ENCODE measurements at places on chromosomes 7 and 10.

DNA sequence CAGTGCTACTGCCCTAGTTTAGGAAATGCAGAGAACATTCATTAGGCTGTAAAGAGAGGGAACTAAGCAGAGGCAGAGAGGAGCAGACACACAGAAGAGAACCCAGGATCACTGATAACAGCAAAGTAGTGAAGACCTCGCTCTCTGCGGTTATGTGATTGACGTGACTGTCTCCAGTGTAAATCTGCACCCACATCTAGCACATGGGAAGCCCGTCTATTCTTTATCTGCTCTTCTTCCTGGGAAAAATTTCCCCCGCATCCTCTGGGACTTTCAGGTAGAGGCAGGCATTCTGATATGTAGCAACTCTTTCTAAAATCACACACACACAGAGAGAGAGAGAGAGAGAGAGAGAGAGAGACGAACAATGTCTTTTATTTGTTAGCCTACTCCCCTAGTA, 699.6 kb downstream of the GRID1 start:
- DNase-seq = no peak

GRCh38 chr7:29494350-29494749, 69.3 kb upstream of the PRR15 start:
- DNase-seq = no peak

DNA sequence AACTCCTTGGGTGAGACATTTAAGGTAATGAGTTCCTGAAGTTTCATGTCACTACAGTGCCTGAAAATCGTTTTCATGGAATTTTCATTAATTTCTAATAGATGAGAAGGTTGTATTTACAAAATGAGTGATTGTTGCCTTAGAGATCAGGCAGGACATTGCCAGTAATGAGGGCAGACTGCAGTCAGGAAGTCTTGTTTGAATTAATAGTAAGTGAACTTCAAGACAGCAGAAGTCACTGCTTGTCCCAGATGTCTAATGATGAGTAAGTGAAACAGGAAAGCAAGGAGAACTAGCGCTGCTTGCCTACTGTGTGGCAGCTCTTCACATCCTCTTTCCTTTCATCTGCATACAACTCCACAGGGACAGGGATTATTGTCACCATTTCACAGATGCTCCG, 237.4 kb downstream of the BAMBI start:
- no peak for DNase-seq

- DNase-seq = no peak
These were observed 43.3 kb downstream of the POLR1F start for GRCh38 chr7:19665399-19666008.

- no peak for DNase-seq
These were observed 18.6 kb downstream of the PDE6C start for GRCh38 chr10:93630625-93631557.

DNA sequence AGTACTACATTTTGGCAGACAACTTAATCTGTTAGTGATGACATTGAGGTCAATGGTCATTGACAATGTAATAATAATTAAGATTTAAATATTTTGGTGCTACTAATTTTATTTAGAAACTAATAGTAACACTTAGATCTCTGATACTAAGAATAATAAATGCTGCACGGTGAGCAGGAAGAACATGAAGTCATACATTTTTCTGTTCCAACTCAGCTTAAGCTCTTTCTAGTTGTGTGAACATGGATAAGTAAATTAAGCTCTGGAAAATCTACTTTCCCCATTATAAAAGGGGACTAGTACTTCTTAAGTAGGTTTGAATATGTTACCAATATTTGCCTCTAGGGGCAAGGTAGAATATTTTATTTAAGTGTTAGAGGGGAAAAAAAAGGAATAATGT, 65.9 kb upstream of the MEOX2 start:
- DNase-seq = no peak

DNA sequence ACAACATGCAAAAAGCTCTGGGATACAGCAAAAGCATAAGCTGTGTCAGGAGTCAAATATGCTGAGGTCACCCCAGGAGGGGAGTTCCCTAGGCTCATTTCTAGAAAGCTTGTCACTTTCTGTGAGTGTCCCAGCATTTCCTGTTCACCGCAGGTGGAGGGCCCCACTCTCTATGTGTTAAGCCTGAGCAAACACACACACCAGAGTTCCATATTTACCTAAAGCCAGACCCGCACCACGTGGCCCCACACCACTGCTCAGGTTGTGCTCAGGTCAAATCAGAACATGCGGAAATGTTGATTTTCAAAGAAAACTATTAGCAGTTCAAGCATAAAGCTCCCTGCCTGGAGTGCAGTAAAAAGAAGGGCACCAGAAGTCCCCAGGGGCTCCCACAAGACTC, 259.6 kb upstream of the PPP2R2D start:
- no peak for DNase-seq

- DNase-seq = no peak
These were observed 52.8 kb downstream of the EGFR start for GRCh38 chr7:55071411-55072175.

GRCh38 chr10:62727934-62728333, 76.6 kb upstream of the ADO start:
- no peak for DNase-seq

- DNase-seq = no peak
These were observed 144.3 kb upstream of the INHBA start for GRCh38 chr7:41847151-41847550.

GRCh38 chr10:50550291-50550839, 73.4 kb downstream of the SGMS1 start:
- no peak for DNase-seq

DNA sequence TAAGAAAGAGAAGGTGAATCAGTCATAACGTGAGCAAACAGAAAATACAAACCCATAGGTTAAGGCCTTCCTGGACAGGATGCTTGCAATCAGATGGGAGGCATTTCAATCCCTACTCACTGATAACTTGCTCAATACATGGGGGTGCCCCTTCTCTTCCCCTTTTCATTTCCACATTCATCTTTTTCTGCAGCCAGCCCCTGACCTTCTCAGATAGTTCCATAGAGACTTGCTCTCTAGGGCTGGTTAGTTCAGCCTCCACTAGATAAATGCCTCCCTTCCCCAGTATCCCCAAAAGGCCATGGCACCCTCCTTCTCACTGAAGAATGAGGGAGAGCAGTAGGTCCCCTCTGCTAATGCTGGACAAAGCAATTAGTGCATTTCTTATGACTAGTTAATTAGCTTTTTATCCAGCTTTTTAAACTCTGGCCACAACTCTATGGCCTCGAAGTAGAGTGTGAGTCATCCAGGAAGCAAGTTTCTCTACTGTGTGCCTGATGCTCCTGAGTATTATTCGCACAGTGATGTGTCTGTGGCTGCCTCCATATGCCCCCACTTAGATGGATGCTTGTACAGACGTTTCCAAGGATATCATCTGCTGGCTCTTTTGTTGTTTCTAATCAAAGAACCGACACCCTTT, 12.7 kb downstream of the CHN2 start:
- no peak for DNase-seq

DNA sequence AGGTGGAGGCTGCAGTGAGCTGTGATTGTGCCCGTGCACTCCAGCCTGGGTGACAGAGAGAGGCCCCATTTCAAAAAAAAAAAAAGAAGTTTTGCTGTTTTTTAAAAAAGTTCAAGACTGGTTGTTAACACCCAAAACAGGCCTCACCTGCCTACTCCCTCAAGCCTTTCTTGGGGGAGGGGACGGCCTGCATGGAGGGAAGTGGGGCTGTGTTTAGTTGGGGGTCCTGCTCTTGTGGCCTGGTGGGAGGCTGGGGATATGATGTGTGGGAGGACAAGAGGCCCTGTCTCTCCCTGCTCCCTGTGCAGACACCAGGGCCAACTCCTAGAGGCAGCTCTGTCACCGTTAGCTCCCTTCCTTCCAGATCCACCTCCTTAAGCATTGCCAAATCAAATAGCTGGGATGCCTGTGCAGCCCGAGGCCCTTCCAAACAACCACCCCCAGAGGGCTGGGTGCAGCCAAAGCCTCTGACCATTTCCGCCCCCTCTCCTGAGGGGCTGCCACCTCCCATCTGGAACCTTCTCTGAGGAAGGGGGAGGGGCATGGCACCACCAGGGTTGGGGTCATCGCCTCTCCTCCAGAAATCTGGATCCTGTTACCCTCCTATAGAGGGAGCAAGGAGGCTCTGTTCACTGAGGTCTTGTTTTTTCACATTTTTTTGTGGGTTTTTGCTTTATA, 32.9 kb upstream of the ANKRD2 start:
- no peak for DNase-seq

GRCh38 chr7:27161214-27161720, 4.1 kb downstream of the HOXA9 start:
- DNase-seq = no peak

GRCh38 chr10:98131619-98132018, 2.8 kb upstream of the R3HCC1L start:
- DNase-seq = no peak

- DNase-seq = no peak
These were observed 39.9 kb downstream of the RAMP3 start for GRCh38 chr7:45197461-45197860.

- DNase-seq = no peak
These were observed 128.2 kb downstream of the ACTR3B start for GRCh38 chr7:152887778-152888177.
